Fibroblast of skin of left biceps (primary cell): ENCODE measurements at places on chromosomes 7 and 10.

- no peak for DNase-seq
Observed at GRCh38 chr10:81031774-81032173, 494.1 kb downstream of the SH2D4B start.

GRCh38 chr7:133481676-133482075, 228.8 kb downstream of the EXOC4 start:
- DNase-seq = peak; percentile 34

GRCh38 chr7:32070051-32070405, 179 bp downstream of the PDE1C start:
- no peak for DNase-seq

DNA sequence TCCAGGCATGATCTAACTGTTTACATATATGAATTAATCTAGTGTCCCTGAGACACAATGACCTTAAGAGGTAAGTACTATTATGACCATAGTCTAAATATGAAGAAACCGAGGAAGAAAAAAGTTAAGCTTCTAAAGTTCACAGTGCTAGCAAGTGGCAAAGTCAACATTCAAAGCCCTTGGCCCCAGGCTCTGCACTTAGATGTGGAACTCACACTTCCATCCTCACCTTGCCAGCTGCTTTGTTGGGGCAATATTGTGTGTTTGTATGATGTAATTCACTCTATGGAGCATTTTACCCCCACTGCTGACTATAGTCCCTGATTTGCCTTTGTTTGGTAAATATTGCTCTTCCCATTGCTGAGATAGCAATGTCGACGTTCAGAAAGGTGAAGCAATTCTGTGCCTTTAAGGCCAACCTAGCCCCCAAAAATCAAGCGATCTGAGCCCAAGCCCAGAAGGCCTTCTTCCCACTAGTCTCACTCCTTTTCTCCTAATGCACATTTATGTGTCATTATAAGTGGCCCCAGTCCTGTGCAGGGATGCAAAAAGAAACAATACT, 487.6 kb upstream of the ZMIZ1 start:
- no peak for DNase-seq

GRCh38 chr10:3526727-3527501, 258.1 kb downstream of the KLF6 start:
- peak; percentile 83 for DNase-seq
